IMR-90 (cell line): ENCODE measurements at places on chromosomes 7 and 10.
A peak's percentile ranks its signal among the peaks of the same experiment; 100 is the strongest.

DNA sequence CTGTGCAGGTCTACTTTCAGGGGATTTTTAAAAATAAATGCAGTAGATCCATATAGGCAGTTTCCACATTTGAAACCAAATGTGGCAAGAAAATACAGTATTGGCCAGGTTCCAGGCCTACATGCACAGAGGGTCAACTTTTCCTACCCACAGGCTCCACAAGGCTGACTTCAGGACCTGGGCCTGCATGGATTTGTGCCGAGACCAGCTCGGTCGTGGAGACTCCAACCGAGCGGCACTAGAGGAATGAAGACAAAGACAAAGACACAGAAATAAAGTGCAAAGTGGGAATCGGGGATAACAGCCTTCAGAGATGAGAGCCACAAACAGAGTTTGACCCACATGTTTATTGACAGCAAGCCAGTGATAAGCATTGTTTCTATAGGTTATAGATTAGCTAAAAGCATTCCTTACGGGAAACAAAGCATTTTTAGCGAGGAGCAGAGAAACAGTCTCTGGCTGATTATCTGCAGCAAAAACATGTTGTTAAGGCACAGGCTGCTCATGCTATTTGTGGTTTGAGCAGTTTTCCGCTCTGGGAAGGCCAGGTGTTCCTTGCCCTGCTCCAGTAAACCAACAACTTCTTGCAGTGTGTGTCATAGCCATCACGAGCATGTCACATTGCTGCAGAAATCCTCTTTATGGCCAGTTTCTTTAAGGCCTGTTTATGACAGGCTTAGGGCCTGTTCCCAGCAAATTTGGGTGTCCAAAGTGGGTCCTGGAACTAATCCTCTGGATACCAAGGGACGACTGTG lies 52.6 kb downstream of the ZNF37A start:
- H3K4me1 ChIP-seq, result no peaks in the 10 kb centered on the region
- no peaks in the 10 kb centered on the region for H3K36me3 ChIP-seq
- no peak overlapping the region for H3K4me3 ChIP-seq
- DNase-seq, result peak; percentile 10
- no peak overlapping the region for H3K27ac ChIP-seq

DNA sequence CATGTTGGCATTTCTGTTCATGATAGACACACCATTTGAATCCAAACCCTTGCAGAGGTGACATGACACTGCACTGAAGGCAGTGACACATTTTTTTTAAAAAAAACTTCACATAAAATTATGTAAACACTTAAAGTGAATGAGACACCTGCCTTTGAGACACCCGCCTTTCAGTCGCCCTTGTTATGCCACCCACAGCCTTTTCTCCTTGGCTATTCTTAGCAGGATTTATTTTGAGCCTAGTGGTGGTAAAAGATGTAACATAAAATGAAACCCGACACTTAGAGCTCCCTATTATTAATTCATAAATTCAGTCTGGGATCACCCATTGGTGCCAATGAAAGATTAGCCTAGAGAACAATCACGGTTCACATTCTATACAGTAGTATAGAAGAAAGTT lies 161.3 kb downstream of the DYNC1I1 start:
- H3K27ac ChIP-seq, result no peak overlapping the region
- H3K4me3 ChIP-seq, result no peak overlapping the region
- H3K4me1 ChIP-seq, result no peaks in the 10 kb centered on the region
- H3K36me3 ChIP-seq, result no peaks in the 10 kb centered on the region
- no peak for DNase-seq
- H3K27me3 ChIP-seq, result no peaks in the 10 kb centered on the region

DNA sequence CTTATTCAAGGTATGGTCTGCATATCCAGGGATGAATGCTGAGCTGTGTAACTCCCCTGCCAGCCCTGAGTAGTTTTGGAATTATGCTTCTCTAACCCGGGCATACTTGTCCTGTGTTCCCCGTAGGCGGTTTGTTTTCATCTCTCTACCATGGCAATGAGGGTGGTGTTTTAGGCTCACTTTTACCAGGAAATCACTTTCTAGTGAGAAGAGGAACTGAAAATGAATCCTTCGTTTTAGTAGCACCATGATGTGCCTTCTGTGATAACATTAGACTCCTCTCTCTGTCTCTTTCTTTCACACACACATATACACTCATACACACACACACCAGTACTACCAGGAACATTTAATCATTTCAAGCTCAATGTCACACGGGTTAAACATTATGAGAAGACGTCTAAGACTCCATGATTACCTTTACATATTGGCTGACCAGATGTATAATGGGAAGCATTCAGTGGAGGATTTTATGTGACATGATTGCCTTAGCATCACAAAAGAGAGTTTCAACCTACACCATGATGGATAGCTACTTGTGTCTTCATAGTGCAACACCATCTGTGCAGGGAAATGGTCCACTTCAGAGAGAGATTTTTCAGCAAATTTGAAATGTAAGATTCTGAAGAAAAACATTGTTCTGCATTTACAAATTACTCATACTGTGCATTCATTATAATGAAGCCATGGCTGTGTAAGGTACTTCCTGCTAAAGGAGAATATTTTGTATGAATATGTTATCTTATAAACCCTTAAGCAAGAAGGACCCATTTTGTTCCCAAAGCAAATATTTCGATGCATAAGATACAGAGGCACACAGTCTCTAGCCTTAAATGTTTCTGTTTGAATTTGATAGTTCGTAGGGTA lies 31.0 kb upstream of the PFKP start:
- peaks cover 1% of the 10 kb centered on the region; the same call in 1 of the 2 replicates for H3K4me1 ChIP-seq
- no peak overlapping the region for H3K4me3 ChIP-seq
- no peaks in the 10 kb centered on the region for H3K36me3 ChIP-seq
- H3K27me3 ChIP-seq, result no peaks in the 10 kb centered on the region
- no peak for DNase-seq

DNA sequence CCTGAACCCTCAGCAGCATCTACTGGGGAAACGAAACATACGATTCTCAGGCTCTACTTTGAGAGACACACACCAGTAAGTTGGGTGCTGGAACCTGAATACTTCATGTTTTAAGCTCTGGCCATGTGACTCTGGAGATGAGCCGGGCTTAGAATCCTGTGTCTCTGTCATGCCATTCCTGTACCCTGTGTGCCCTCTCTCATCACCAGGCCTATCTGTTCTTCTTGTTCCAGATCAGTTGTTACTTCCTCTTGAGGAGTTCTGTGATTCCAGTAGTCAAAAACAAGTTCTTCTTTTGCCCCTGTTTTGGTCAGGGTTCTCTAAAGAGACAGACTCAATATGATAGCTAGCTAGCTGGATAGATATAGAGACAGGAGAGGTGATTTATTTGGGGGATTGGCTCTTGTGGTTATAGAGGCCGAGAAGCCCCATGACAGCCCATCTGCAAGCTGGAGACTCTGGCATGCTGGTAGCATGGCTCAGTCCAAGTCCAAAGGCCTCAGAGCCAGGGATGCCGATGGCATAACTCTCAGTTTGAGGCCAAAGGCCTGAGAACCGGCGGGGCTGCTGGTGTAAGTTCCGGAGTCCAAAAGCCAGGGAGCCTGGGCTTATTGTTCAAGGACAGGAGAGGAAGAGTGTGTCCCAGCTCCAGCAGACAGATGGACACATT lies 54.3 kb downstream of the CHN2 start:
- no peaks in the 10 kb centered on the region for H3K27me3 ChIP-seq
- no peak overlapping the region for H3K27ac ChIP-seq
- no peaks in the 10 kb centered on the region for H3K36me3 ChIP-seq
- DNase-seq, result no peak
- H3K4me1 ChIP-seq, result no peaks in the 10 kb centered on the region
